ENCODE measurements at places on chromosomes 6 and 20. TPM values are rescaled to one million over a fixed set of nuclear protein-coding genes. Genes with fewer than 3 reads are reported as not detected.
A peak's percentile ranks its signal among the peaks of the same experiment; 100 is the strongest.

- H3K4me3 ChIP-seq: peak overlapping the region; percentile 58
- DNase-seq: no peak
- no peaks in the 10 kb centered on the region for H3K27me3 ChIP-seq
- no peaks in the 10 kb centered on the region for H3K36me3 ChIP-seq
- peaks cover 11% of the 10 kb centered on the region for H3K4me1 ChIP-seq
Observed at GRCh38 chr6:1388630-1389368, 577 bp upstream of the FOXF2 start.

DNA sequence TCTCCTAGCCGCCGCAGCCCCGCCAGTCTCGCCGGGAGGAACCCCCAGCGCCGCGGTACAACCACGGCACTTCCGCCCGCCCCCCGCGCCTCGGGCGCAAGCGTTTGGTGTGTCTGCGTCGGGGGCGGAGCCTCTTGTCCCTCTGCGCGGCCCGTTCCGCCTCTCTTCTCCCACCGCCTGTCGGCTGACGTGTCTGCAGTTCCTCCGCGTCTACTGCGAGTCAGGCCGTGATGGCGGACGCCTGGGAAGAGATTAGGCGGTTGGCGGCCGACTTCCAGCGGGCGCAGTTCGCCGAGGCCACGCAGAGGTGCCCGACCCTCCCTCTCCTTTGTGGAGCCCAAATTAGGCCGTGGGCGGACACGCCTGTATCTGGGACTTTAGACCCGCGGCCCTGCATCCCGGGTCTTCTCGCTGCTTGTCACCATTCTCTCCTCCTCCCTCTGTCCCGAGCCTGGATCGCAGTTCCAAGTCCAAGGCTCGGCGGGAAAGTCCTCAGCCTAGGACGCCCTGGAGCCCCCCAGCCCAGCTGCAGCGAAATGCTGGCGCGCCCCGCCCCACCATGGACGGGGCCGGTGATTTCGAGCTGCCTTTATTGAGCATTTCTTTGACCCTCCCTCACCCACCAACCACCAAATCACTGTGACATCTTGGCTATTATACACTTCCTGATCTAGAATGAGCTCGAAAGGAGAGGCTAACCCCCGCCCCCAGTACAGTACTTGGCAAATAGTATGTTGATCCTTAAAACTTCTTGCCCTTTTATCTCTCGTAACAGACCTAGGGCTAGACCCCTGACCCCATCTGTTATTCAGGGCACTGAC is at the start of gene UFL1:
Gene UFL1 (plus strand): TSS at position 163 of the 821 bp plus-strand sequence. CDS start 68 bp downstream, at position 231.
- H3K4me1 ChIP-seq: peaks cover 2% of the 10 kb centered on the region
- no peaks in the 10 kb centered on the region for H3K27me3 ChIP-seq
- peaks cover 4% of the 10 kb centered on the region for H3K36me3 ChIP-seq
- peak; percentile 90 for DNase-seq
- peak within 1 kb of the TSS; percentile 83 for H3K4me3 ChIP-seq
- peak within 1 kb of the TSS; percentile 98 for H3K27ac ChIP-seq

DNA sequence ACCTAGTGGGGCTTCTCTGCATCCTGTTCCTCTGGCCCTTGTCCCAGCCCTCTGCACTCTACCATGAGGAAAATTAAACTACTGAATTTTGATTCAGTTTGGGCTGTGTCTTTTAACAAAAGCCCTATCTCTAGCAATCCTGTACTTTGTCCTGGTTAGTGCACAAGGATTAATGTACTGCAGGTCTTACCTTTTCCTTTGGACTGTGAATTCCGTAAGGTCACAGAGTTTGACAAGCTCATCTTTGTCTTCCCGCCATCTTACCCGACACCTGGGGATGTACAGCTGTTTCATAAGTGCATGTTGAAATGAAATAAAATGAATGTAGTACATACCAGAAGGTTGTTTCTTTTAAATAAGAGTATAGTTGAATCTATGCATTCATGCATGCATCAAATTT is 41.5 kb upstream of the MYLIP start:
- H3K4me1 ChIP-seq: no peaks in the 10 kb centered on the region
- no peak overlapping the region for H3K4me3 ChIP-seq
- no peaks in the 10 kb centered on the region for H3K36me3 ChIP-seq
- H3K27me3 ChIP-seq: peaks cover 19% of the 10 kb centered on the region
- no peak for DNase-seq

- no peaks in the 10 kb centered on the region for H3K4me1 ChIP-seq
- no peaks in the 10 kb centered on the region for H3K27me3 ChIP-seq
- no peak for DNase-seq
- H3K27ac ChIP-seq: no peak overlapping the region
- no peak overlapping the region for H3K4me3 ChIP-seq
- H3K36me3 ChIP-seq: no peaks in the 10 kb centered on the region
Observed at GRCh38 chr6:137549106-137549505, 54.9 kb upstream of the OLIG3 start.

AKAP12 gene
- 176 TPM for total RNA-seq

SOX12 gene
- 1.1 TPM for total RNA-seq
